ENCODE measurements at places on chromosomes 2 and 18. TPM values are rescaled to one million over a fixed set of nuclear protein-coding genes. Genes with fewer than 3 reads are reported as not detected.

The SLC1A4 gene
- 15.2 TPM for total RNA-seq

The SH2D6 gene
- not detected for total RNA-seq

The CAPN14 gene
- total RNA-seq, result 0.15 TPM

The ALLC gene
- not detected for total RNA-seq

The ANO7 gene
- total RNA-seq, result 1.2 TPM

GRCh38 chr2:110863726-110864125 is 131.4 kb downstream of the ACOXL start:
- no peaks in the 10 kb centered on the region for H3K36me3 ChIP-seq
- no peaks in the 10 kb centered on the region for H3K4me1 ChIP-seq
- no peaks in the 10 kb centered on the region for H3K27me3 ChIP-seq
- no peak for DNase-seq

DNA sequence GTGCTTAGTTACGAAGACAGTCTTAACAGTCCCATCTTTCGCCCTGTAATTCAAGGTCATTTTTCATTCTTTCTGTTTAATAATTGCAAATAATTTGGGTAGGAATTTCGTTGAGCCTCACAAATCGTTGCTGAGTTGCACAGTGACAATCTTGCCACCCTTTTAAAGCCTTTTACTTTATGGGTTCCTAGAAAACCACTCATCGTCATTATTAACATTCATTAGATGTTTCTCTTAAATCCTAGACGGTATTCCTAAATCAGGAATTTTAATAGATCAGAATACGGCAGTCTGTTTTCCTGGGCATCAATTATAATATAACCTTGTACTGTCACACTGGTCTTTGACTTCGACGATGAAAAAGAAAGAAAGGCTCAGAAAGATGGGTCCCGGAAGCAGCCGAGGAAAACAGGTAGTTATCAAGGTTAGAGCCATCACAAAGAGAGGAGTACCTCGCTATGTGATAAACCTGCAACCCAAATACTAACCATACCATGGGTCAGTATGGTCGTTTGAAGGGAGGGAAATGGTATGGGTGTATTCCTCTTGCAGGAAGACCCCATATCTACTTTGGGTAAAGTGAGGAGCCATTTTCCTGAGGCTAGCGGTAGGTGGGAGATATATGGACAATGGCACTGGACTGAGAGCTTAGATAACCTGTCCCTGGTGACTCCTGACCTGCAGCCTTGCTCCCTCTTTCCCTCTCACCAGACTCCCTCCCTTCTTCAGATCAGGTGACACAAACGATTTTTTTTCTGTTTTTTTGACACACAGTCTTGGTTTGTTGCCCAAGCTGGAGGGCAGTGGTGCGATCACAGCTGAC is 981 bp upstream of the SF3B1 start:
- H3K36me3 ChIP-seq, result no peaks in the 10 kb centered on the region
- peak overlapping the region; percentile 97 for H3K27ac ChIP-seq
- peaks cover 36% of the 10 kb centered on the region for H3K4me1 ChIP-seq
- H3K27me3 ChIP-seq, result no peaks in the 10 kb centered on the region
